ENCODE measurements at places on chromosomes 6 and 20. TPM values are rescaled to one million over a fixed set of nuclear protein-coding genes. Genes with fewer than 3 reads are reported as not detected.

The PTGIS gene
- total RNA-seq = 75.3 TPM

The TAB2 gene
- 111 TPM for total RNA-seq

DNA sequence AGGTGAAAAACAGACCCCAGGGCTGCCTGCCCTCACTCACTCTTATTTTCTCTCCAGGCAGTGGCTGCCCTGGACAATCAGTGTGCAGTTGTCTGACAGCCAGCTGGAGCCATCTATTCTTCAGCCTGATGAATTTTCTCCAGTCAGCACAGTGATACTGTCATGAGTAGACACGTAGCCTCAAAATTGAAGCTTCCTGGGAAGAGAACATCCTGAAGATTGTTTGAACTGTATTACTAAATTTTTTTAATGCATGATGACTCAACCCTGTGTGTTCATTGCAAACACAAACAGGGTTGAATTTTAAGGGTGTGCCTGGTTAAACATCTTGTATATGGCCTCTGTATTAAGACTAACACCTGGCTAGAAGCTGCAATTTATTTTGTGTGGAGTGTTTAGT is 49.8 kb upstream of the STXBP5 start:
- ATAC-seq = no peak

DNA sequence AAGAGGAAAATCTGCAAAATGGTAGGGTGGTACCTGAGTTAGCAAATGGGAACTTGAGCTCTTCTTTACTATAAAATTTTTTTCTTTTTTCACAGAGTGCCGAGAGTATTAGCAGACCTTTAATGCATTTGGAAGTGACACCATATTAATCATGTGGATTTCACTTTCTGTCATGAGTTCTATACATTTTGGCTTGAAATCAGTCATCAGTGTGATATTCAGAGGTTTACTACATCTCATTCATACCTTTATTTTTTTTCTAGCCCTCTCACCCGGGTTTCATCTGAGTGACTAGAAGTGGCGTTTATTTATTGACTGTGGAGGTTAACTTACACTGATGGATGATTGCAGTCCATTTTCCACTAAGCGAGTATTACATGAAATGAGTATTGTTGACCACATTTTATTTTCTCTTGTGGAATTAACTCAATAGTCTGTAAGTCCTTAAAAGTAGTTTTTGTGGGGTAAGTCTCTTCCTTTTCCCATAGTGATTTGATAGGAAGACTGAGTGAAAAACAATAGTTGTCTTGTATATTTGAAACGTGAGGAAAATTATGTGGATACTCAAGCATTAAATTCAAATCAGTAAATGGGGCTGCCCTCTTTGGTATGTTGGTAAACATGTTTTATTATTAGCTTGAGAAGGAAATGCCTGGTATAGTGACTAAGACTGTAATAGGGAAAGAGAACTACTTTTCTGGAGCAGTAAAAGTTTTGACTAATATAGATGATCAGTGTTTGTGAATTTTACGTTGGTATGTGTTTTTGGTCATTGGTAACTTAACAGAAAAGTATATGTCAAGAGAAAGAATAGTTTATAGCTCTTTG is 55.5 kb downstream of the JARID2 start:
- ATAC-seq = no peak

DNA sequence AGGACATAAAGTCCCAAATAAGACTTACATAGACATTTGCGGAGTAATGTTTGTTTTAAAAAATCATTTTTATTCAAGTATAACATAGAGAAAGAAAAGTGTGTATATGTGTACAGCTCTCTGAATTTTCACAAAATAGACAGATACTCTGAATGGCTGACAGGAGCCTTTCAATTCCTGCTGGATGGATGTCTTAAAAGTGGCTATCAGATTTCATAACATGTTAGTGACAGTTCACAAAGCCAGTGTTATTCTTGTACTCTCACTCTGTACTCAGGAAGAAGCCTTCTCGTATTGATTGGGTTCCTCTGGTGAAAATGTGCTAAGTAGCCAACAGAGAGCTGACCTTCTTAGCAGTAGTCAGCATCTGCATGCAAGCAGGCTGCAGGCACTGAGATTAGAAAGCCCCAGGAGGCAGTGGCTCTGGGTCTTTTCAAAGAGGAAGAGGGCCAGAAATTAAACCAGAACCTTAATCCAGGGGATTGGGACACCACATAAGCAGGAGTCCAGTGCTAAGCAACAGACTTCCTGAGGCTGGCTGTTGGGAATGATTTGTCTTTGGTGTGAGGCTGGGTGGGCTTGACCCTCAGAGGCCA is 19.7 kb downstream of the SLC17A4 start:
- no peak for ATAC-seq

DNA sequence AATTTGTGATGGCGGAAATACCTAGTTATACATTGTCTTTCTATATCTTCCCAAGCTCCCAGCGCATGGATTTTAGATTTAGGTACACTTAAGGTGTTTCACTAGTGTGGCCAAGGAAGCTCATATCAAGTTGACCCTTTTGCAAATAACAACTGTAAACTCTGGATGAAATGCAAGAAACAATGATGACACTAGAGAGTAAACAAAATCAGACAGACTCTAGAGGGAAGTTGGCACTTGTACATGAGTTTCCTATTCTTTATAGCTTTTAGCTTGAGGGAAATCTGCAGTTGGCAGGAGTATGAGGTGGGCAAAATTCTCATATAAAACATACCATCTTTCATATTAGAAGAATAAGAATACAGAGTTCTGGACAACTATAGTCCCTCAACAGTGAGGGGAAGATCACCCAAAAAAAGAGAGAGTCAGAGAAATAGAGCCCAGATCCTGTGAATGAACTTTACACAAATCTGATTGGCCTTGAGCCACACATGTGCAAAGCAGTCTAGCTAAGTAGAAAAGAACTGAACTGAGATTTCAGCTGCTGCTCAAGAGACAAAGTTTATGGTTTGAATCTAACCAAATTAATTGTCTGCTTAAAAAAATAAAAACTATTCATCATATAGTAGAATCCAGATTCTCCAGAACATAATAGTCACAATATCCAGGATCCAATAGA is 26.1 kb downstream of the TXLNB start:
- no peak for ATAC-seq

The ME1 gene
- 20.0 TPM for total RNA-seq

The TBXT gene
- total RNA-seq = not detected

The VSTM2L gene
- total RNA-seq = 8.2 TPM

All from gastroesophageal sphincter (tissue), 4 donors.